AML-193 (cell line): ENCODE measurements at places on chromosomes 4 and X.

- DNase-seq: no peak
Observed at GRCh38 chrX:118182681-118183080, 66.1 kb upstream of the KLHL13 start.

GRCh38 chr4:103011378-103012025, 8.0 kb downstream of the SLC9B1 start:
- DNase-seq: no peak

- DNase-seq: no peak
Observed at GRCh38 chrX:25009407-25009806, 6.4 kb downstream of the ARX start.

DNA sequence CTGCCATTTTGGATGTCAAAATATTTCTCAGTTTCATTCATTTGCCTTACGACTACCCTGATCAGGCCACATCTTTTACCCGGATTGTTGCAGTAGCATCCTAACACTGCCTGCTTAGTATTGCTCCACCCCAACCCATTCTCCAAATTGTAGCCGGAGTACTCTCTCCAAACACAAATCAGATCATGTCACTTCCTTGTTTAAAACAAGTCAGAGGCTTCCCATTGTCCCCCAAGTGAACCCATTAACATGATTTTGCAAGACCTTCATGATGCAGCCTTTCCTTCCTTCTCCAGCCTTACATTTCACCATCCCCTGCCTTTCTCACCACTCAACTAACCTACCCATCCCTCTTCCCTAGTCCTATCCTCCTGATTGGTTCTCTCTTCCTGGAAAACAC, 53.1 kb downstream of the FANCB start:
- no peak for DNase-seq

DNA sequence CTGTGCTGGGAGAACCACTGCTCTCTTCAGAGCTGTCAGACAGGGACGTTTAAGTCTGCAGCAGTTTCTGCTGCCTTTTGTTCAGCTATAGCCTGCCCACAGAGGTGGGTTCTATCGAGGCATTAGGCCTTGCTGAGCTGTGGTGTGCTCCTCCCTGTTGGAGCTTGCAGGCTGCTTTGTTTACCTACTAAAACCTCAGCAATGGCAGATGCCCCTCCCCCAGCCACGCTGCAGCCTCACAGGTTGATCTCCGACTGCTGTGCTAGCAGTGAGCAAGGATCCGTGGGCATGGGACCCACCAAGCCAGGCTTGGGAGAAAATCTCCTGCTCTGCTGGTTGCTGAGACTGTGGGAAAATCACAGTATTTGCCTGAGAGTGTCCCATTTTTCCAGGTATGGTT, 133.8 kb upstream of the UBQLN2 start:
- DNase-seq: no peak

DNA sequence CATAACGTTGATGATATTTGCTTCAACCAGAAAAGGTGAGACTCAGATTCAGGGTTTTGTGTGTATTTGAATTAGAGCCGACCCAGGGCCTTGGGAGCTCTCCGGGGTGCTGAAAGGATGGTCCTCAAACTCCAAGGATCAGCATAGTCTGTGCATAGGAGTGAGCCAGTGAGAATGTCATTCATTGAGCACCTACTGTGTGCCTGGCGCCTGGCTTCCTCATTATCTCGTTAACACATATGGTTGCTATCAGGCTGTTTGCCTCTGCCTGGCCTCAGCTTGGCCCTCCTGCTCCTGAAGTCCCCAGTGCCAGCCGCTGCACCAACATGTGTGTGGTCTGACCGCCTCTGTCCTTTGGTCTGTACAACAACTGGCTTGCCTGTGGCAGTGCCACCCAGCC, 25.1 kb upstream of the JAKMIP1 start:
- no peak for DNase-seq

GRCh38 chrX:6852869-6853268, 294.6 kb upstream of the STS start:
- DNase-seq: no peak

- DNase-seq: no peak
Observed at GRCh38 chrX:9903146-9903545, 64.0 kb upstream of the CLDN34 start.

DNA sequence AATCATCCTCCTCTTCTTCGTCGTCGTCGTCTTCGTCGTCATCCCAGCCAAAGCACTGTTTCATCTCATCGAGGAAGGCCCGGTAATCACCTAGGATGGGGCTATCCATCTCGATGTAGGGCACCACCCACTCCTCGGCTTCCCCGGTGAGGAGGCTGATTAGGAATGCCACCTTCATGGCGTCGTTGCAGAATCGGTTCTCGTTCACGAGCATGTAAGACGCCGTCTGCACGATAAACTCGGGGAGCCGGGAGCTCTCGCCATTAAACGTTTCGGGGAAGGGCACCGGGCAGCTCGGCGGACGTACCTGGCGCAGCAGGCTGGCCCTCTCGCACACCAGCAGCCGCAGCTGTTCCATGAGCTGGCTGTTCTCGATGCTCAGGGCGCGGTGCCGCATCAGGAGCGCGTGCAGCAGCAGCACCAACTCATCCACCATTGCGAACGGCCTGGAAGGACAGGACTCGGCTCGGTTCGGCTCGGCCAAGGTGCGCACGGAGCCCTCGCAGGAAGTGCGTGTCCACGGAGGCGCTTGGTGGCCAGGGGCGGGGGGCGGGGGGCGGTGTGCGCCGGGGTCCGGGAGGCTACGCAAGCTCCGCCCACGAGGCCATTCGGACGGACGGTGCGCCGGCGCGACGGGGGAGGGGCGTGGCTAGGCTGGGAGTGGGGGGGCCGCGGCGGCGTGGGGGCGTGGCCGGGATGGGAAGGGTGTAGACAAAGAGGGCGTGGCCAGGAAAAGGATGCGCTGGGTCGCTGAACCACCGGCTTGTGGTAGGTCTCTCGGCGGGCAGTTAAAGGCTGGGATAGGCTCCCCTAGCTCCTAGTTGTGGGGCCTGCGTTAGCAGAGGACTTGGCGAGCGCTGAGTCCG, at the start of gene LDOC1:
Gene LDOC1, minus strand, starts transcription at position 544 of the 866 bp plus-strand sequence. Its CDS starts 108 bp downstream, at position 436.
- no peak for DNase-seq

DNA sequence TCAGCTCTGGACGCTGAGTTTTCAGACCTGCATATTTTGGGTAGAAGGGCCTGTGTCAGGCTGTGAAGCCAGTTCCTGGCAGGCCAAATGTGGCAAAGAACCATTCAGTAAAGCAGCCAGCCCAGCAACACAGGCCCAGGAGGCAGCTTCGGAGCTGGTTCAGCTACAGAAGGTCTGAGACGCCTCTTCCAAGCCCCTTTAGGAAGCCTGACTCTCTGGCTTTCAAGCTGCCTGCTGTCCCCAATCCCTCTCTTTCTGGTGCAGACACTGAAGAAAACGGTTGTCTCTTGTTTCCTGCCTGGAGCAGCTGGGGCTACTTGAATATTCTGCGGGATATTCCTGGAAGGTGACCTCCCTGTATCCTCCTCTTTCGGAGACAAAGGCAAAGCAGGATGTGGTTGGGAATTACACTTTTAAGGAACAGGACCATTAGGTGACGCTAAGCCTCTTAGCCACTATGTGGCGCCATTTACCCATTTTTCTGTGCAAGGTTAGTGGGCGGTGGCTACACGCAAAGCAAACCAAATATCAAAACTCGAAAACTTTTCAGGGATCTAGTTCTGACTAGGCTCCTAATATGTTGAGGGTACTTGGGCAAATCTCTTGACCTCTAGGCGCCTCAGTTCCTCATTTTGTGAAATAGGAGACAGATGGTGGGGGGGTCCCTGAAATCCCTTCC, 47.2 kb upstream of the LAS1L start:
- DNase-seq: peak; percentile 35
